ENCODE measurements at places on chromosomes 3 and 15. TPM values are rescaled to one million over a fixed set of nuclear protein-coding genes. Genes with fewer than 3 reads are reported as not detected.

CFAP92 gene
- 1.4 TPM for total RNA-seq

CHAC1 gene
- total RNA-seq = 0.76 TPM

ALDH1A2 gene
- 0.44 TPM for total RNA-seq

KATNBL1 gene
- 75.9 TPM for total RNA-seq

MUSTN1 gene
- 15.7 TPM for total RNA-seq

GRCh38 chr3:183357564-183358079, 70.8 kb downstream of the MCF2L2 start:
- no peaks in the 10 kb centered on the region for H3K36me3 ChIP-seq
- DNase-seq = no peak
- no peaks in the 10 kb centered on the region for H3K27me3 ChIP-seq
- H3K4me3 ChIP-seq = no peak overlapping the region

- no peak for DNase-seq
- no peaks in the 10 kb centered on the region for H3K36me3 ChIP-seq
- H3K27me3 ChIP-seq = no peaks in the 10 kb centered on the region
- H3K27ac ChIP-seq = no peak overlapping the region
- H3K4me1 ChIP-seq = no peaks in the 10 kb centered on the region
Observed at GRCh38 chr3:74537164-74537563, 77.3 kb downstream of the CNTN3 start.

GRCh38 chr15:85563328-85563727, 182.9 kb downstream of the AKAP13 start:
- H3K4me1 ChIP-seq = no peaks in the 10 kb centered on the region
- no peak overlapping the region for H3K4me3 ChIP-seq
- peaks cover 29% of the 10 kb centered on the region for H3K36me3 ChIP-seq
- DNase-seq = no peak

GRCh38 chr15:50229336-50229735, 36.2 kb downstream of the HDC start:
- H3K4me1 ChIP-seq = no peaks in the 10 kb centered on the region
- no peaks in the 10 kb centered on the region for H3K27me3 ChIP-seq
- no peak overlapping the region for H3K27ac ChIP-seq
- H3K36me3 ChIP-seq = no peaks in the 10 kb centered on the region
- H3K4me3 ChIP-seq = no peak overlapping the region

DNA sequence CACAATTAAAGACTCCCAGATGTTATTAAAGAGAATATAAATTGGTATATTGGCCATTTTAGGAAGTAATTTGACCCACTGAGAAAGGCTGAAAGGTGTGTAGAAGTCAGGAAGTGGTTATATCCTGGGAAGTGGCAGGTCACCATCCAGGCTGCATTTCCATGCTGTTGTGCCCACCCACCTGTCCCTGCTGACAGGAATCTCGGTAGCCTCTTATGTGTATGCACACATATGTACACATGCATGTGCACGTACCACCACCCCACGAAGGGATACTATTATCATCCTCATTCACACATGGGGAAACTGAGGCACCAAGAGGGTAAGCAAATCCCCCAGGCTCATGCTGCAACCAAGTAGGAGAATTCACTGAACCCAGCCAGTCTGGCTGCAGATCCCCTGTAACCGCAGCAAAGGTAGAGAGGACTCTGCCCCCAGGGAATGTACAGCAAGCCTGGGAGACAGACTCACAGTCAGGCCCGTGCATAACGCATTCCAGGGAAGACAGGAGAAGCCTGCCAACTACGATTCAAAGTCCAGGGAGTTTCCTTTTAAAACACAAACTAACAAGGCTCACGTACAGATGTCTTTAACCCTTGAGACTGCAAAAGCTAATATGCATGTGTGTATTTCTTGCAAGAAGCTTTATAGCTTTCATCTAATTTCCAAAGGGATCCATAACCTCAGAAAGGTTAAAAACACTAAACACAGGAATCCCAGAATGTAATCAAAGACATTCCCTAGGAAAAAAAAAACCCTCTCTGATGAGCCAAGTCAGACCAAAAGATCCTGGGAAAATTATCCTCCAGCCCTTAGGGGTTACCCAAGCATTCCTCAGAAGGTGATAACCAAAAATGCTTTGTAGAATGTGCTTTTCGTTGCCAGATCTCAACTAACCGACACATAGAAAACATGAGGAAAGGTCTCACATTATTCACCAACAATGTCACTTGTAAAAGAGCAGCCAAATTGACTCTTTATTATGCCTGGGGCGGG, 129.6 kb downstream of the ADAMTS17 start:
- H3K4me3 ChIP-seq = no peak overlapping the region
- H3K4me1 ChIP-seq = peaks cover 14% of the 10 kb centered on the region
- H3K27me3 ChIP-seq = no peaks in the 10 kb centered on the region

DNA sequence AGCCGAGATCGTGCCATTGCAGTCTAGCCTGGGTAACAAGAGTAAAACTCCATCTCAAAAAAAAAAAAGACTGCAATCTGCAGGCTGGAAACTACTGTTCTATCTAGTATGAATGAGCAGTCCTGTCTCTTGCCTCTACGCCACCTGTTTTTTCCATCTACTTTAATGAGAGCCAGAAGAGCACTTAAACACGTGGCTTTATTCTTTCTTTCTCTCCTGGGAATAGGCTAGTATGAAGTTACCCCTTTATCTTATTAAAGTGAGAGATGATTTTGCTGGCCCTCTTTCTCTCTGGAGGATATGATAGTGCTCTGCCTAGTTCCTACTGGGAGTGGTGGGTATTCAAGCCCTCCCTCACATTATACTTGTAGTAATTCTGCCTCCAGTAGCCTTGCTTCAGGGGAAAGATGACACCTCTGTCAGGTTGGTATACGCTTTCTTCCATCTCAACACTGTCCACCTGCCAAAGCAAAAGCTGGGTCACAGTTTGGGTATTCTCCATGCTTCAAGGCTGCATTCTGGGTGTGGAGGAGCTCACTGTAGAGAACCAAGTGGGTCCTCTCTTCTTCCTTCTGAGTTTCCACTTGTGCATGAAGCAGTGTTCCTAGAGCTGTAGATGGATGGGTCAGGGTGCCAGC, 17.8 kb downstream of the MAPKBP1 start:
- peaks cover 79% of the 10 kb centered on the region for H3K4me1 ChIP-seq
- H3K27me3 ChIP-seq = no peaks in the 10 kb centered on the region
- H3K27ac ChIP-seq = peak overlapping the region; percentile 69

GRCh38 chr3:55534876-55535275, 47.8 kb upstream of the WNT5A start:
- no peak overlapping the region for H3K4me3 ChIP-seq
- peaks cover 8% of the 10 kb centered on the region for H3K4me1 ChIP-seq
- no peak overlapping the region for H3K27ac ChIP-seq
- H3K27me3 ChIP-seq = no peaks in the 10 kb centered on the region
- no peaks in the 10 kb centered on the region for H3K36me3 ChIP-seq
- DNase-seq = no peak

GRCh38 chr15:69719527-69720240, 267.1 kb downstream of the RPLP1 start:
- H3K4me1 ChIP-seq = peaks cover 6% of the 10 kb centered on the region
- H3K4me3 ChIP-seq = no peak overlapping the region
- no peaks in the 10 kb centered on the region for H3K27me3 ChIP-seq
- H3K36me3 ChIP-seq = no peaks in the 10 kb centered on the region

DNA sequence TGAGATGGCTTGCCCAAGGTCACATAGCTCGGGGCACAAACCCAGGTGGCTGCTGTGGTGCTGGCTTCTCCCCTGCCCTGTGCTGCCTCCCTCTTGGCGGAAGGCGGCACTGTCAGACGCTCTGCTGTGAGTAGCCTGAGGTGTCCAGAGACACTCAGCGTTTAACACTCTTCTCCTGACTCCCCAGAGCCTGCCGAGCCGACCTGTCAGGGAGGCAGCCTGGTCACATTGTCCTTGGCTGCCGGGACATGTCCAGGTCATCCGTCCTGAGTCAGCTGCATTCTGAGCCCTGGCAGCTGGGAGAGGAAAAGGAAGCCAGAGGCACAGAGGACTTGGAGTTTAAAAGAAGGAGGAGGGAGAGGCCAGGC, 4.7 kb downstream of the LMAN1L start:
- peak overlapping the region; percentile 73 for H3K27ac ChIP-seq
- H3K27me3 ChIP-seq = no peaks in the 10 kb centered on the region
- H3K4me3 ChIP-seq = no peak overlapping the region
- H3K36me3 ChIP-seq = no peaks in the 10 kb centered on the region
- H3K4me1 ChIP-seq = peaks cover 51% of the 10 kb centered on the region

DNA sequence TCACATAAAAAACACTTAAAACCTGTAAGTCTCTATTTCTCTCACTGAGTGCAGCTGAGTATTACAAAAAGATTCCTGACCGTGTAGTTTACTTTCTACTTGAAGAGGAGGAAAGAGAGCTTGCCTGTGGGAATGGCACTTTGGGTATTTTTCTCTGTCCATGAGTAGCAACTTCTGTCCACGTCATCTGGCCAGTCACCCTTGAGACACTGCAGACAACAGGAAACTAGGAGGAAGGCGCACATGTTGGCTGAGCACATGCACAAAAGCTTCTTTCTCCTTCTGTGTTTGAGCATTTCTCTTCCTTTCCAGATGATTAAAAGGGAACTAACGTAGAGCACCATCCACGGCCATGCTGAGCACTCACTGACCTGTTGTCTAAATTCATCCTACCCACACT, 19.7 kb downstream of the STARD5 start:
- DNase-seq = no peak
- peaks cover 9% of the 10 kb centered on the region for H3K36me3 ChIP-seq
- H3K27ac ChIP-seq = peak overlapping the region; percentile 84
- H3K27me3 ChIP-seq = no peaks in the 10 kb centered on the region

All from esophagus squamous epithelium (tissue), 5 donors.